ENCODE measurements at places on chromosomes 5 and 9. TPM values are rescaled to one million over a fixed set of nuclear protein-coding genes. Genes with fewer than 3 reads are reported as not detected.

GRCh38 chr9:121283080-121283398 is 15.1 kb downstream of the GSN start:
- H3K4me1 ChIP-seq: peaks cover 100% of the 10 kb centered on the region
- peak overlapping the region; percentile 99 for H3K27ac ChIP-seq
- H3K4me3 ChIP-seq: no peak overlapping the region
- H3K36me3 ChIP-seq: no peaks in the 10 kb centered on the region

CCL21 gene
- polyA plus RNA-seq: 41.4 TPM

DNA sequence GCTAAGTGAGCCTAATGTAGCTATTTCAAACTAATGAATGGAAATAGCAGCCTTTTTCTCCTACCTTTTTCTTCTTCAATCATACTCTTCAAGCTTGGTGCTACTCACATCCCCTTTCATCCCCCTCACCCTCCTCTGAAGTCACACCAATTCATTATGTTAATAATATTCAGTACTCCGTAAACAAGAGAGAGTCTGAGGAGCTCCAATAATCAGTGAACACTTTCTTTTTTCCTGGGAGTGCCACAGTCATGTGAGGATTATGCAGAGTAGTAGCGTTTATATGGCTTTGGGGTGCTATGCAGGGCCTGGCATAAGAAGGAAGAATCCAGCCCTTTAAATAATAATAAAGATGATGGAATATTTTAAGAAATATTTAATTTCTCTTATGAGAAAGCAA is 354.3 kb upstream of the CTNND2 start:
- H3K27me3 ChIP-seq: no peaks in the 10 kb centered on the region
- no peaks in the 10 kb centered on the region for H3K36me3 ChIP-seq
- no peak overlapping the region for H3K27ac ChIP-seq
- no peak for DNase-seq

- H3K27me3 ChIP-seq: no peaks in the 10 kb centered on the region
- H3K4me1 ChIP-seq: peaks cover 10% of the 10 kb centered on the region
- no peak for DNase-seq
- H3K36me3 ChIP-seq: no peaks in the 10 kb centered on the region
- H3K4me3 ChIP-seq: no peak overlapping the region
Observed at GRCh38 chr5:91194824-91195381, 188.2 kb downstream of the ARRDC3 start.

CTXN3 gene
- not detected for polyA plus RNA-seq

DNA sequence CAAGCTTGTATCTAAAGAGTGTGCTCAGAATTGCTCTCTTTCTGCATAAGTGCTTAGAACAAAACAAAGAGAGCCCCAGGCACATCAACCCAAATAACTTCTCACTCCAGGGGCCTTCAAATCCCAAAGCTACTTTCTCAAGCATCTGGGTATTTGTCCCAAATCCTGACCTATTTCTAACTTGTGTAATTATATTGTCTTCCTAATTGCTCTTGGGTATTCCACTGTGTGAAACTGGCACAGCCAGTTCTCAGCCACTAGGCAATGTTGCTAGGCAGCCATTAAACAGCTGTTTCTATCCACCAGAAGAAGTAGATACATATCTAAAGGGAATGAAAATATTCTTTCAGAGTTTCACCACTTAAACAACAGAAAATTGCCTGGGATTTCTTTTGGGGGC is 198.8 kb downstream of the PRELID2 start:
- H3K4me3 ChIP-seq: no peak overlapping the region
- DNase-seq: no peak
- H3K36me3 ChIP-seq: no peaks in the 10 kb centered on the region
- H3K27ac ChIP-seq: no peak overlapping the region
- no peaks in the 10 kb centered on the region for H3K4me1 ChIP-seq

GRCh38 chr9:21974722-21975409 is 19.3 kb downstream of the CDKN2A start:
- H3K4me1 ChIP-seq: peaks cover 20% of the 10 kb centered on the region
- H3K4me3 ChIP-seq: peak overlapping the region; percentile 40
- H3K36me3 ChIP-seq: no peaks in the 10 kb centered on the region
- H3K27me3 ChIP-seq: peaks cover 90% of the 10 kb centered on the region

DNA sequence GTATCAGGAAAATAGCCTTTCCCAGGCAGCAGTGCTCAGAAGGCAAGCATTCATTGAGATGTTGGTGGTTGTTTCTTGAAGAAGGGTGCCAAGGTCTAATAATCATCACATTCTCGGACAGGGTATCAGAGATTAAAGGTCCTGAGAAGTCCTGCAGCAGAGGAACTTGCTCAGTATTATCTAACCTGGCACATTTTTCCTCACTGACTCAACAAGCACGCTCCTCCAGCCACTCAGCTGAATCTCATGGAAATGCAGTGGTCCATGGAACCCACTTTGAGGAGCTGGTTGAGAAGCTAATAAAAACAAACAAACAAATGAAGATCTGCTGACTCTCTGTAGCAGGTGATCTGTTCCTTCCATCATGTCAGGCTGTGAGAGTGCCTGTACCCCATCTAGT is 35.3 kb upstream of the ICE1 start:
- no peak overlapping the region for H3K27ac ChIP-seq
- no peak for DNase-seq
- H3K36me3 ChIP-seq: no peaks in the 10 kb centered on the region
- no peak overlapping the region for H3K4me3 ChIP-seq

LRRTM2 gene
- not detected for polyA plus RNA-seq

SOHLH1 gene
- not detected for polyA plus RNA-seq

PRLR gene
- 1.6 TPM for polyA plus RNA-seq

Data from sigmoid colon (tissue), 7 donors.